Astrocyte of the hippocampus (primary cell): ENCODE measurements at places on chromosomes 4 and X.

DNA sequence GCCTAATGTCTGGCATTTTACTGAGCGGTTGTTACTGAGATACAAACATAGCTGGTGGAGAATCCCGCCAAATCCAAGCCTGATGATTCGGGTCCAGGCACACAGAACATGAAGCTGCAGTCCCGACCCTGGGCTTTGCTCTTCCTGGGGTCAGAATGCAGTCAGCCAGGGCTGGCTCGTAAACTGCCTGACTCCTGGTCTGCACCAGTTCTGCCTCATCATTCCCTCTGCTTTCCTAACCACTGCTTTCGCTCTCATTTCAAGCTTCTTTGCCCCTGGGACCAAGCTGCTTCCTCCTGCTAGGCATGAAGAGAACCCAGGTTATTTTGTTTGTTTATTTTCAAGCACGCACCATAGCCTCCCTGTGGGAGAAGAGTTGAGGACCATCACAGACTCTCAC lies 39.3 kb downstream of the GATB start:
- no peak for DNase-seq

DNA sequence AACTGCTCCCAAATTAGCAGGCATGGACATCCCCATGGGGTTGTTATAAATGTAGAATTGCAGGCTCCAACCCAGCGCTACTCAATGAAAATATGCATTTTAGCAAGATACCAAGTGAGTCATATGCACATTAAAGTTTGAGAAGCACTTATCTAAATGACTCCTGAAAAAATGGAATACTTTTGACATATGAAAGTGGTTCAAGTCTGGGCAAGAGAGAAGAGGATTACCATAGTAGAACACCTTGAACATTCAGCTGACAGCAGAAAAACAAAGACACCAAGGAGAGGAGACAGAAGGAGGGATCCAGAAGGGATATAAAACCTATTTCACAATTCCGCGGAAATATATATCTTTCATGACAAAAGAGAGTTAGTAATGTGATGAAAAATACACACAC lies 63.2 kb upstream of the CT83 start:
- no peak for DNase-seq

DNA sequence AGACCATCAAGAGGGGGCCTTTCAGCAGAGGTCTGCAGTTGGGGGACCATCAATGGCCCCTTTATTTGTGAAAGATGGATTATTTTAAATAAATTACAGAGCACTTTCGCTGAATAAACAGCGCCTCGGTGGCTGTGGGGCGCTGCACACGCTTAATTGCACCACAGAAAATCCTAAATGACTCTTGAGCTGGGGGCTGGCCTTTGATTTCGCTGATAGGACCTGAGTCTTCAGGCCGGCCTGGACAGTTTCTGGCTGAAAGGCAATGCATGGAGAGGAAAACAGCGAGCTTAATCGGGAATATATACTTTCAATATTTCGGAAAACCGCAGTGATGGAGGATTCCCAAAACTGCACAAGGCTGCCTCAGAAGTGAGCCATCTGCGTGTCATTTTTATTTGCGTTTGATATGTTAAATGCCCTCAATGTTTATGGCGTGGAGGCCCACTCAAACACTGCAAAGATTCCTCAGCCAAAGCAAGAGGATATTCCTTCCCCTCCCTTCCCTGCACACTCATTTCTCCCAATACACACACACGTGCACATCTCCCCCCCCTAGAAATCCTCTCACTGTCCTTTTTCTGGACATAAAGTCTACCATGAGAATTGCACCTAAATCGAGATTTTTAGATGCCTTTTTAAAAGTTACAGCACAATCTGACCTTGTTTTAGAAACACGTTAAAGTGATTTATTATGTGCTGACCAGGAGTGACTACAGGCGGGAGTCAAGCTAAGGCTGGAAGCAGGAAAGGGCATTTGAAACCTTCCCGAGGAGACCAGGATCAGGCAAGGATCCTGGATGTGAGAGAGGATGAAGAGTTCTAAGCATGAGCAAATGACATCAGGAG lies 340.7 kb downstream of the RAB28 start:
- no peak for DNase-seq

GRCh38 chr4:21476757-21477156 lies 471.8 kb downstream of the KCNIP4 start:
- DNase-seq = peak; percentile 48

DNA sequence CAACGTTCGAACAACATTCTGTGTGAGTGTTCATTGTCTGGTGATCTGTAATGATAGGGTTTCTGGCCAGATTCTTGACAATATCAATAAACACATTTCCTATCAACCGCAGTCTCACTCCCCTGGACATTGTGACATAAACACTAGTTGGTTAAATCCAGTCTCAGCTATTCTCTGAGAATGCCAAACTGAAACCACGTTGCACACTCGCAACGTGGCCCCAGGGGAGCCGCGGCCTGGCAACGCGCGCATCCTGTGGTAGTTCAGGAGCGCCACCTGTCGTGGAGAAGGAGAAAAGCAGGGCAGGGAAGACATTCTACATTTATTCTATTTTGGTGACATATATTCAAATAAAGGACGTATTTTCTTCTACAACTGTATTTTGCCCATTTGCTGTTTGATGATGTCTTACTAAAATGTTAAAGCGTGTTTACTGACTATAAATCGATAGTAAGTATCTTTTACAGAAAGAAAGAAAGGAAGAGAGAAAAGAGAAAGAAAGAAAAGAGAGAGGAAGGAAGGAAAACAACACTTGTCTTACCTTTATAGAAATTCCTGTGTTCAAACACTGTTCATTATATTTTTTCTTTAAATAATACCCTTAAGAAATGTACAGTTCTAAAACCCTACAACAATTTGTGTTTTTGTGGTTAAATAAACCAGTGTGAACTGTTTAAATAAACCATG lies 738.3 kb upstream of the FRG1 start:
- DNase-seq = peak; percentile 90

DNA sequence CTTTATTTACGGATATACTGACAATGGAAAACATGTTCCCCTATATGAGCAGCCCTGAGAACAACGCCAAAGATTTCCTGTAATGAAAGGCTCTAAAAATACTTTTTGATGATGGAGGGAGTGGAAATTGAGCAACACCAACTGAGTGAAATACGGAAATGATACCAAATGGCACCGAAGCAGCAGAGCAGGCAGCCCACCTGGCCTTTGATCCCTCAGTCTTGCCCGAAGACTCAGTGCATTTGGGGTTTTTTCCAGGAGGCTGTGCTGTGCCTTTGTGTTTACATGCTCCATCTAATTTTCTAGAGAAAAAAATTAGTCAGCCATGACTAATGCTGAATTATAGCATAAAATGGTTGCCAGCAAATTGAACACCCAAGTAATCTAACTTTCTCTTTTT lies 169.9 kb upstream of the RBPJ start:
- DNase-seq = peak; percentile 15

- DNase-seq = peak; percentile 81
Observed at GRCh38 chr4:101355767-101356702, 8.7 kb upstream of the PPP3CA start.
